ENCODE measurements at places on chromosomes 6 and 20.

DNA sequence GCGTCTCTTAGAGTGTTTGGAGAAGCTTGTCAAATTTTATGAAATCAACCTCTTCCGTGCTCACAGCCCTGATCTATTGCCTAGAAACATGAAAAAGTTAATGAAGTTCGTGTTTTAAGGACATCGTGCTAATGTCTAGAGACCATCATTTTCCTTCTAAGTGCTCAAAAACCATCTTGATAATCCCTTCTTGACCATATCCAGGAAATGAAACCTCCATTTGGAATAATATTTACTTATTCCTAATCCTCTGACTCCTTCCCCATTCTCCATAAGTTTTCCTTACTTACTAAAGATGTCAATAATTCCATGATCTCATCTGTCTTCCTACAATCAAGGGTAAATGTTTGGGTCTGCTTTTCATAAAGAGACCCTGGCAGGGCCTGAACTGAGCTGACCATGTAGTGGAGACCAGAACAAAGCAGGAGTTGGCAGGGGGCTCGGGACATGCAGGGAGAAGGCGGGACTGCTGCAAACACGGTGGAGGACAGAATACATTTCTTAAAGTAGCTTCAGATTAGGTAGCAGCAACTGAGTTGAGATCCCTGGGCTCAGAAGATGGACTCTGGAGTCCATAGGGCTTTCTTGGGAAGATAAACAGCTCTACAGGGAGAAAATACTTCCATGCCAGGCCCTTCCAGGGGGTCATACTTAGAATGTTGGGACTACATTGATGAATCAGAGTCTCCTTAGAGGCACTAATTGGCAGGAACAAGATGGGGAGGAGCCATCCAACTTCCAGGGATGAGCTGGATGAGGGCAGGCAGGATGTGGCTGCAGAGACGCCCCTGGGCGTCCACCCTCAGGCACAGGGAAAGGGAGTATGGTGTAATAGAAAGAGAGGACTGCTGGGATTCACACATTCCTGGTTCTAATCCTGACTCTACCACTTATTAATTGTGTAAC, 100.7 kb downstream of the RIN2 start:
- no peak for DNase-seq

DNA sequence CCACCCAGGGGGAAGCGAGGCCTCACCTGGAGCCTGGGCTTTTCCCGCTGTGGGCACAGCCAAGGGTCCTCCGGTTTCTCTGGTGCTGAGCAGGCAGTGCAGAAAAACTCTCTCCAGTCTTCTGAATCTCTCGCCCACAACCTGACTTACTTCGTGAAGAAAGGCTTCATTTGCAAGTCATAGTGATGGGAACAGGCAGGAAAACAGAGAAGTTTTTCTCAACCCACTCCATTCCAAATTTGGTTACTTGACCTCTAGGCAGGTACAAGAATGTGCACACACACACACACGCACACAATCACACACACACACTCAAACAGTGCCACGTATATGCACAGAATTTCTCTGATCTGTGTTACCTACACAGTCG, 524.5 kb downstream of the CD83 start:
- no peak for DNase-seq

GRCh38 chr20:60331688-60332300, 373.6 kb downstream of the CDH26 start:
- DNase-seq, result no peak

DNA sequence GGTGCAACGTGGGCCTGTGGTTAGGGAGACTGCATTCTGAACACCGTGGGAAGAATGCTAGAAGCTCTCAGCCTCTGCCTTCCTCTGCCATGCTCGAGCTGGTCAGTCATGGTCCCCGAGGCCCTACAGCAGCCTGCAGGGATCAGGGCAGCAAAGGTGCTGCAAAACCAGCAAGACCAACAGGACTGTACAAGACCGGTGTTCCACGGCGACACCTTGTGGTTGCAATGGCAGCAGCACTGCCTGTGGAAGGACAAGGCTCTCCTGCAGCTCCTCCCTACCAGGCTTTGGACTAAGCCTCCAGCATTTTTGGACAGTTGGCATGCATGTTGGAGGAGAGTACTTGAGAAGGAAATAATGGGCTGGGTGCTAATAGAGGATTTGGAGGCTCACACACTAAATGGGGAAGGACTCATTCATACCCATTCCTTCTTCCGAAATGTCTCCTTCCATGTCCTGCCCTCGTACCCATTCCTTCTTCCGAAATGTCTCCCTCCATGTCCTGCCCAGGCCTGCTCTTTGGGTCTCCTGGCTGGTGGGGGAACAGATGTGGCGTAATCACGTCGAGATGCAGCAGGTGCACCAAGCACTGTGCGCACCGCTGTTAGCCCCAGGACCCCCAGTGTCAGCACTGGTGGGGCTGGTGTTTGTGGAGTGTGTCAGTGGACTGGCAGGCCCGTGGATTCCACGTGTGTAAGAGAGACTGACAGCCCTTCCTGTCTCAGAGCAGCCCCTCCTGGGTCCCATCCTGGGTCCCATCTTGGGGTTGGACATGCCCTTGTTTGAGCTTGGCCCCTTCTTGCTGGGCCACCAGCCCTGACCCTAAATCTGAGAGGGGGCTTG, 18.6 kb upstream of the MYT1 start:
- peak; percentile 51 for DNase-seq

GRCh38 chr6:143241911-143242310, 181.2 kb downstream of the AIG1 start:
- DNase-seq, result no peak

DNA sequence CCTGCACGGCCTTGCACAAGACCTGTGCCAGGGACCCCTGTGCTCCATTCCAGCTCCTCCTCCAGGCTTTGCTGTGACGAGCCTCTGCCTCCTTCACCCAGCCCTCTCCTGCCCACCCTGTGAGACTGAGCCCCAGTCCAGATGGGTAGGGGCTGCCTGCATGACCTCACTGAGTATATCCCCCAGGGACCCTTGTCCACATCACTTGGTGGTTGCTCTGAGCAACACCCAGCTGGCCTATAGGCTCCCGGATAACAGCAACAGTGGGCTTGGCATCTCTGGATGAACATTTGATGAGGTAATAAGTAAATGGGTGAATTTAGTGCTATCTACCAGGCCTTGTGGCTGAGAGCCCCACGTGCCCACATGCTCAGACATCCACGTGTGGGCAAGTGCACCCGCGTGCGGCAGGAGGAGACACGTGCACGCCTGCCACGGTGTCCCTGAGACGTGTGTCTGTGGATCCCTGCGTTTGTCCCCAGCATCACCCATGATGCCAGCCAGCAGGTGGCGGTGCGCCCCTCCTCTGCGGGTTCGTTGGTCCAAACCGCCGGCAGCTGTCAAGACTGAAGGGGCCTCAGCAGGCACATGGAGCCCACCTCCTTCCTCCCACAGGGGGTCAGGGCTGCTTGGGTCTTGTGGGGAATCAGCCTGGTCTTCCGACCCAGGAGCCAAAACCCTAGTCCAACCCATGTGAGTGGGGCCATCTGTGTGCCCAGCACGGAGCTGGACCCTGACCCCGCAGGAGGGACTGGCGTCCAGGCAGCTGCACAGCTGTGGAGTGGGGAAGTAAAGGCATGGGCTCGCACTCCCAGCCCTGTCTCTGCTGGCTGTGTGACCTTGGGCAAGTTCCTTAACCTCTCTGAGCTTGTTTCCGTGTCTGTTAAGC, 45.9 kb downstream of the FGD2 start:
- peak; percentile 95 for DNase-seq
